Stimulated activated CD8-positive, alpha-beta memory T cell treated with anti-CD3 and anti-CD28 coated beads, Interleukin-7, amount 100 ng/mL, for 1 hour (primary cell): ENCODE measurements at places on chromosomes 6 and 20.

DNA sequence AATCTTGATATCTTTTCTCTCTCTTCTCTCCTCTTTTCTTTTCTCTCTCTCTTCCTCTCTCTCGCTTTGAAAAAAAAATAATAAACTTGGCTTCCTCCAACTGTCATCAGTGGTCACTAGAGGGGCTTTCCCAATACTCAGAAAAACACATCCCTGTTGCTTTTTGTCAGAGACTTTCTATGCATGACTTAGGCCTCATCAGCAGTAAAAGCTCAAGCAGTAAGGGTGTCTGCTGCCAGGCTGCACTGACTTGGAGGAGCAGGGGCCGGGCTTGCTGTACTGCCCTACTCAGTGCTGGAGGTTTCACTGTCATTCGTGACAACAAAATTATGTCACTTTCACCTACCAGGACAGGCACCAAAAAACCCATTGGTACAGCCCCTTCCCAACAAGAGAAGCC is 272.0 kb downstream of the ADGB start:
- no peak for DNase-seq

GRCh38 chr6:137781639-137782038 is 85.4 kb upstream of the TNFAIP3 start:
- no peak for DNase-seq

DNA sequence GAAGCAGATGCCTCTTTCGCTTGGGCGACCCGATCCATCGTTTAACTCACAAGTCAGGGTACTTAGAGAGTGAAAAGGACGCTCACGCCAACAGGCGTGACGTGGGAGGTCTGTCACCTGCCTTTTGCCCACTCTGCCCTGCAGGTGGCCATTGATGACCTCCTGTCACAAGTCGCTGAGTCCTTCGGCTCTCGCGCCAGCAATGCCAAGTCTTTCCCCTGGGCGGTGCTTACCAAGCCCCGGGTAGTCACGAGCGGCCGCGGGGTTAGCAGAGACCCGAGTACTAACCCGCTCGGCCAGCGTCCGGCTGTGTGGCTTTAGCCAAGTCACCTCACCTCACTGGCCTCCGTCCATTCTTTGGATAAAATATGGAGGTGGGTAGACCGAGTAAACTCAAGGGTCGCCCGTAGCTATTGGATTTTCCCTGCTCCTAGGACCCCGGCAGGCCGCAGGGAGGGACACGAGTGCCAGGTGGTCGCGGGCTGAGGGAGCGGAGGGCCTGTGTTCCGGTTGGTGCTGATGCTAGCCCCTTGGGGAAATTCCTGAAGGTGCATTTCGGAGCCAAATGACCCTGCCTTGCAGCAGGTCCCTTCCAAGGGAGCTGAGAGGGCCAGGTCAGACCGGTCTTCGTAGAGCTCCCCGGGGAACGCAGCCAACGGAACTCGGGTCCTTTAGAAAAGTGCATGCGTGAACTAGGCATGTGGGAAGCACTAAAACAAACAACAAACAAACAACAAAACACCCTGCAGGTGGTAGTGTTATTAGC is 668 bp downstream of the PKIB start:
- no peak for DNase-seq

GRCh38 chr20:50913690-50914375 is 17.4 kb downstream of the ADNP start:
- no peak for DNase-seq

DNA sequence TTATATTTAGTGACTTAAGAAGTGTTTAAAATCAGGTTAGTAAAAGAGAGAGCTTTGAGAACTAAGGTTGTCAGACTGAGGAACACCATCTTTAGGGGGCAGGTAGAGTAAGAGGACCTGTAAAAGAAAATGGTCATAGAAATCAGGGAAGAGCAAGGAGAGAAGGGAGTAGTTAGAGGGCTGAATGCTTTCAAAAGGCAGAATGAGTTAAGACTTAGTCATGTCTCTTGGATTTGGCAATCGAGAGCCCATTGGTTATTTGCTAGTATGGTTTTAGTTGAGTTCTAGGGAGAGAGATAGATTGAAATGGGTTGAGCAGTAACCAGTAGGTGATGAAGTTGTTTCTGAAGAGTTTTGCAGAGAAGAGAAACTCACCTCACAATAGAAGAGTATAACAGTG is 51.1 kb downstream of the RALGAPB start:
- no peak for DNase-seq

GRCh38 chr6:169022079-169022478 is 231.6 kb downstream of the THBS2 start:
- no peak for DNase-seq

DNA sequence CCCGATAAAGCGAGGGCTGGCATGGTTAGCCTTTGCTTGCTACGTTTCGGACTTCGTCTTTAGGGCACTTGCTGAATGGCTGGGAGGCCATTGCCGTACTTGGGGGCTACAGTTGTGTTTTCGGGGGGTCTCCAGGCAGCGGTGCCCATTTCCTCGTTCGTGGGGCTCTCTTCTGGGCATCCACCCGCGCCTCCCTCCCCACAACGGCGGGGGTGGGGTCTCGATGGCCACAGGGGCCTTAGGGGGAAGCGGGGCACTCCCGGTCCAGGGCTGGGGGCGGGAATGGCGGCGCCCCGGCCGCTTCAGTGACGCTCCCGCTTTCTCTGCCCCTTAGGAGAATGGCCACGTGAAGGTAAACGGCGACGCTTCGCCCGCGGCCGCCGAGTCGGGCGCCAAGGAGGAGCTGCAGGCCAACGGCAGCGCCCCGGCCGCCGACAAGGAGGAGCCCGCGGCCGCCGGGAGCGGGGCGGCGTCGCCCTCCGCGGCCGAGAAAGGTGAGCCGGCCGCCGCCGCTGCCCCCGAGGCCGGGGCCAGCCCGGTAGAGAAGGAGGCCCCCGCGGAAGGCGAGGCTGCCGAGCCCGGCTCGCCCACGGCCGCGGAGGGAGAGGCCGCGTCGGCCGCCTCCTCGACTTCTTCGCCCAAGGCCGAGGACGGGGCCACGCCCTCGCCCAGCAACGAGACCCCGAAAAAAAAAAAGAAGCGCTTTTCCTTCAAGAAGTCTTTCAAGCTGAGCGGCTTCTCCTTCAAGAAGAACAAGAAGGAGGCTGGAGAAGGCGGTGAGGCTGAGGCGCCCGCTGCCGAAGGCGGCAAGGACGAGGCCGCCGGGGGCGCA is 2.4 kb downstream of the MARCKS start:
- DNase-seq: no peak

DNA sequence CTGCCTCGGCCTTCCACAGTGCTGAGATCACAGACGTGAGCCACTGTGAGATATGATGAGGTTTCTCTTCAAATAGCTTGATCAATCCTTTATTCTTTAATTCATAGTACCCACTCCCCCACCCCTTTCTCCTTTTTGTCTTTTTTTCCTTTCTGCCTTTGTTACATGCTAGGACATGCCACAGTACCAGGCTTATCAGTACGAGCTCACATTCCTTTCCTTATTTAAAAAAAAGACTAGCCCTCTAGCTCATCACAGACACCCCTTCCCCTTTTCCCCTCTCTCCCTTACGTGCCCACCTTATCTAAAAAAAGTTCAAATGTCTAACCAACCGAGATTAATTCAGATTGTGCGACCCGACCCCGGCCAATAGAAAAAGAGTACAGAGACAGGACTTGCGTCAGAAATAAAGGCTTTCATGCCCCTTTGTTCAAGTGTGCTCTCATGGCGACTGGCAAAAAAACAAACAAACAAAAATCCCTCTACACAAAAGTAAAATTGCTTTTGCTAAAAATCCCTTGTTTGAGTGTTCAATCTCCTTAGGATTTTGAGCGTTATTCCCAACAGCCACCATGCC is 49.2 kb downstream of the MRAP2 start:
- DNase-seq: no peak

- no peak for DNase-seq
Measured at GRCh38 chr20:58839474-58839874, 11.2 kb downstream of the GNAS-AS1 start.

GRCh38 chr6:4773181-4773580 is 3.0 kb upstream of the CDYL start:
- no peak for DNase-seq
